M059J (cell line): ENCODE measurements at places on chromosomes 5 and 9.
A peak's percentile ranks its signal among the peaks of the same experiment; 100 is the strongest.

DNA sequence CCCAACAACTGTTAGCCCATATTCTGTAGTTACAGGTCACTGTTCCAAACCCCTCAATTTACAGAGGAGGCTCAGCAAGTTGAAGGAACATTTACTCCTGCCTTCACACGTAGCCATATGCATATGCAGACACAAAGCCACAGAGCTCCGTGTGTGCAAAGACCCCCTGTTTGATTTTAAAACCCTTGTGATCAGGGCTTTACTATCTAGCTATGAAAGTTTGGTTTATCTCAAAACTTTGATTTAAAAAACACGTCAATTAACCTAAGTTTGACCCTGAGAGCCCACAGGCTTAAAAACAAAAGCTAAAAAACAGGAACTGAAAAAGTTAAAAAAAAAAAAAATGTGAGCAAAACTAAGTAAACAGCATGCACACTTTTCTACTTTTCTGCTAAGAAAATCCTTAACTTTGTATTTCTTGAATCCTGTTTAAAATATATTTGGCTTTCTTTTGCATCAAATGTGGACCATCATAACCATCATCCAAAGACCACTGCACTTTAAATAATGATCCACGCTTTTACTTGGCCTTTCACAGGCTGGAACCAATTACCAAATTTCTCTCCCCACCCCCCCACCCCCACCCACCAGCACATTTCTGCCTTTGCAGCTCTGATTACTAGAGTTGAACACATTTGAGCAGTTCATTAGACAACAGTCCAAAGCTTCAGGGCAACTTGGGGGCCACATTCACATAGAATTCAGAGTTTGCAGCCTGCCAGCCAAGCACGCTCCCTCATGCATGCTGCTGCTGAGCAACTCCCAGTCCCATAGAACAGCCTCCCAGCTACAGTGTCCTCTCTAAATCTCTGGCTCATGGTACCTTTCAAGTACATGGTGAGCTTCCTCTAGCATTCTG, 128.8 kb upstream of the MAP3K1 start:
- no peak for DNase-seq

DNA sequence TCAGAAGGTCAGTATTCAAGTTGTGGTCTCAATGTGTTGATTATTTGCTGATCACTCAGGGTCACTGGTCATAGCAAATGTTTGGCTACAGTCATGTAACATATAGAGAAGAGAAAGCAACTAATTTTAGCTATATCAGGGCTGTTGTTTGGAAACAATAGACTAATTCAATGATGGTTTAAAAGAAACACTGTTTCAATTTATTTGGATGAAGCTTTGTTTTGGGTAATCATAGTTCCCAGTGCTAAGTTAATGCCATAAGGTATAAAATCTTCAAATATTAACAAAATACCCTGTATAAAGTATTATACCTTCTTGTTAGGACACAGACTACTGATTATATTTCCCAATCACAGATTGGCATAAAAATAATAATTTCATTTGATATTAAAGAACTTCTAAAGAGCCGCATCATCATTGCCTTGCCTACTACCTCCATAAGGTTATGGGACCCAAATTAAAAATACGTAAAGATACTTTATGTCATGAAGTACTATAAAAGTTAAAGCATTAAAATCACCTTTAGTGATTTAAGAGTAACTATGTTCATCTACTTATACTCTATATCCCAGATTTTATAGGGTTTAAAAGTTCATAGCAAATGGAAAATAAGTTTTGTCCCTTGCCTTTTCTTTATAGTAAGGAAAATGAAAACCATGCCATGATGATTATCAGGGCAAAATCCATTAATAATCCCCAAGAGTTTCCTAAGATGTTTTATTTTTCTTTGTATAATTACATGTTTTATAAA, 6.0 kb downstream of the NR3C1 start:
- no peak for DNase-seq

- no peak for DNase-seq
Observed at GRCh38 chr5:40485021-40485998, 194.4 kb upstream of the PTGER4 start.

DNA sequence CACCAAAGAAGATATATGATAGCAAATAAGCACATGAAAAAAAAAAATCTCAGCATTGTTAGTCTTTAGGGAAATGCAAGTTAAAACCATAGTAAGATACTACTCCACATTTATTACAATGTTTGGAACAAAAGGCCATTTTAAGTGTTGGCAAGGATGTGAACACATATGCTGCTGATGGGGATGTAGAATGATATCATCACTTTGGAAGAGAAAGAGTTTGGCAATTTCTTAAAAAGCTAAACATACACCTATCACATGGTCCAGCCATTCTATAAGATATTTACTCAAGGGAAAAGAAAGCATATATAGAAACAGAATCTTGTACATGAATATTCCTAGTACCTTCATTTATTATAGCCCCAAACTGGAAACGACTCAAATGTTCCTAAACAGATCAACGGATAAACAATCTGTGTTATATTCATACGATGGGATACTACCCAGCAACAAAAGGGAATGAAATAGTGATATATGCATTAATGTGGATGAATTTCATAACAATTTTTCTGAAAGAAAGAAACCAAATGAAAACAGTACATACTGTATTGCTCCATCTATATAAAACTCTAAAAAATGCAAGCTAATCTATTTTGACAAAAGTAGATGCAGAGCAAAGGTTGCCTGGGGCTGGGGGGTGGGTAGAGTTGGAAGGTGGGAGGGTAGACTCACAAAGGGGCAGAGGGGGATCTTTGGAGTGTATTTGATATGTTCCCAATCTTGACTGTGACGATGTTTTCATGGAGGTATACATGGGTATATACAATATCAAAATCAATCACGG, 45.7 kb upstream of the SMAD5 start:
- no peak for DNase-seq

- peak; percentile 32 for DNase-seq
Observed at GRCh38 chr5:167460449-167461020, 830.9 kb upstream of the WWC1 start.
